ENCODE measurements at places on chromosomes 13 and 19.
A peak's percentile ranks its signal among the peaks of the same experiment; 100 is the strongest.

DNA sequence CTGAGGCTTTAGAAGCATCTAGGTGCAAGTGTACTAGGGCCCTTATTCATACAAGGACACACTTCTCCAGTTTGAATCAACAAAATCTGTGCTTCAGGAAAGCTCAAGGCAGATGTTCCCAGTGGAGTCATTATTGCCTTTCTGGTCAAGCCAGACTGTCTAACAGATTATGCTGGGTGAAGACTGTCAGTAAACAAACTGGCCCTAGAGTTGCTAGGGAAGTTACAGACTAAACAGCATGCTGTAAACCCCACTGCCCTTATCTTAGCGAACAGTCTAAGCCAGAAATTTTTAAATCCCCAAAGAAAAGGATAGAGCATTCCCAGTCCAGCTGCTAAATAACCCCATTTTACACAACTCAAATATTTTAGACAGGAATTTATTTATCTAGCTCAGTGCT lies 1701.3 kb upstream of the PRR20A start:
- DNase-seq: peak; percentile 13

GRCh38 chr13:98206946-98207345 lies 29.9 kb upstream of the RNF113B start:
- DNase-seq: peak; percentile 51

GRCh38 chr13:89627996-89628395 lies 1719.5 kb upstream of the MIR17HG start:
- DNase-seq: no peak

DNA sequence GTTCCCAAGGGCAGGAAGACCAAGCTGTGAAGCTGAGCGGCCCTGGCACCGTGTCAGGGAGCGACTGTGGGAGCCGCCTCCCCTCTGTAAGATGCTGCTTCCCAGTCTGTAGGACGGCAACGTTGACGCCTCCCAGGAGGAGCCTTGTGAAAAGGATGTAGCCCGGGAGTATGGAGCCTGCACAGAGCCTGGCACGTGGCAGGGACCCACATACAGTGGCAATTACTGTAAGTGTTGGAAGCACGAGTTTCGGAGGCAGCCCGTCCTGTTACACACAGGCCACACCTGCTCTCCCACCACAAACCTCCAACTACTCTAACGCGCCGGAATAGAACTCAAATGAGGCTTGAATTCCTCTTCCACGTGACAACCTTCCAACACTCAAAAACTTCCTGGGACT lies 6.6 kb downstream of the RAB20 start:
- no peak for DNase-seq

GRCh38 chr13:22800526-22801401 lies 380.0 kb upstream of the SGCG start:
- DNase-seq: no peak

GRCh38 chr13:20373861-20374260 lies 141.7 kb upstream of the GJB6 start:
- peak; percentile 40 for DNase-seq

DNA sequence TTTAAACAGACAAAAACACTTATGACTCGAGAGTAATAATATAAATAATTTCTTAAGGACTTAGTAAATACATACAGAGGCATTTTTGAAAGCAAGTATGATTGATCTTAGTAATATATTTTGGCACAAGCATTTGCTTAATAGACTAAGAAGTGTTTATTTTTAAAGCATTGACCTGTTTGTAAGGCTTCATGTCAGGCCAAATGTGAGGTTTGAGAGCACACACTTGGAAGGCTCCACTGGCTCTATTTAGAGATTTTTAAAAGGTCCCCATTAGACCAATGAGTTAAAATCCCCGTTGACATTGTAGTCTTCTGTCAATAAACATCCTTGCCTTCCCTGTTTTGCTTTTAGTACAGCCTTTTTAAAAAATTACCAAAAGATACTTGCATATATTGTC lies 50.4 kb downstream of the ATP8A2 start:
- DNase-seq: no peak

DNA sequence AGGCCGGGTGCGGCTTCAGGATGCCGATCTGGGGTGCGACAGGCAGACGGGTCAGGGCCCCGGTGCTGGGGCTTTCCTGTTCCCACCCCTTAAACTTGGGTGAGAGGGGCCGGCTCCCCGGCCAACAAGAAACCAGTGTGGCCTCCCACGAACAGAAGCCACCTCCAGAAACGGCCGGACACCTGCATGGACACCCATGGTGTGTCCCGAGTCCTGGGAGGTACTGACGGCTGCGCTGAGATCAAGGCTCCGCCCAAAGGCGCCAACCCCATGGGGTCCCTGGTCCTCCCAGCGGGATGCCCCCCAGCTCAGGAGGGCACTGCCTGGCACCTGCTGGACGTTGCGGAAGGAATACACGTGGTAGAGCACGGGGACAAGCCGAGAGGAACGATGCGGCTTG lies 11.5 kb downstream of the POLRMT start:
- DNase-seq: no peak

DNA sequence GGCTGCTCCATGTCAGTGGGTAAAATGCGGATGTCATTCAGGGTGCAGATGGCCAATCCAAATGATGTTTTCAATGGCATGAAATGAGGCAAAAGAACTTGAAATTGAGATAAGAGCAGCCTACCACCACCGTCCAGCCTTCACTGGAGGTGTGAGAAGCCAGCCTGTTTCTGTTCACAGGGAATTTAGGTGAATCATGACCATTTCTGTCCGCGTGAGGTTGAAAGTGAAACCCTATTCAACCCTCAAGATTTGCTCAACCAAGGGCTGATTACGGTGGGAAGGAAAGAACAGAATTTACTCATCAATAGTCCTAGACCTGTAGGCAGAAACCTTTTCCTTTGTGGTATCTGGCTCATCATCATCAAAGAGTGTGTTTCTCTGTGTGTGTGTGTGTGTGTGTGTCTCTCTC lies 370.7 kb downstream of the COG6 start:
- no peak for DNase-seq

GRCh38 chr13:29877456-29878078 lies 27.1 kb upstream of the UBL3 start:
- no peak for DNase-seq

DNA sequence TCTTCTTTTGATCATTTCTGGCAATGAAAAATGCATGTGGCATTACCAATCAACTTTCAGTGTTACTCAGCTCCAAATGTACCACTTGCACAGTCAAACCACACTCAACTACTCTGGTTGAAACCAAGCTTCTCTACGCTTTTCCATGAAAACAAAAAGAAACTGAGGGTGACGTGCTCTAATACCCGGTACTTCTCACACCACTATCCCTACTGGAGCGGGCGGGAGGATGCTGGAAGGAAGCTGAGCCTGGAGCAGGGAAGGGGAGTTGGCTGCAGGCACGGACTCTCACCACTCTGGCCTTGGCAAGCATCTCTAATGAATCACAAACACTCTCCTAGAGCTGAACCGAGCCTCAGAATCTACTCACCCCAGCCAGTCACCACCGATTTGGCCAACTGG lies 48.2 kb downstream of the STK24 start:
- no peak for DNase-seq

DNA sequence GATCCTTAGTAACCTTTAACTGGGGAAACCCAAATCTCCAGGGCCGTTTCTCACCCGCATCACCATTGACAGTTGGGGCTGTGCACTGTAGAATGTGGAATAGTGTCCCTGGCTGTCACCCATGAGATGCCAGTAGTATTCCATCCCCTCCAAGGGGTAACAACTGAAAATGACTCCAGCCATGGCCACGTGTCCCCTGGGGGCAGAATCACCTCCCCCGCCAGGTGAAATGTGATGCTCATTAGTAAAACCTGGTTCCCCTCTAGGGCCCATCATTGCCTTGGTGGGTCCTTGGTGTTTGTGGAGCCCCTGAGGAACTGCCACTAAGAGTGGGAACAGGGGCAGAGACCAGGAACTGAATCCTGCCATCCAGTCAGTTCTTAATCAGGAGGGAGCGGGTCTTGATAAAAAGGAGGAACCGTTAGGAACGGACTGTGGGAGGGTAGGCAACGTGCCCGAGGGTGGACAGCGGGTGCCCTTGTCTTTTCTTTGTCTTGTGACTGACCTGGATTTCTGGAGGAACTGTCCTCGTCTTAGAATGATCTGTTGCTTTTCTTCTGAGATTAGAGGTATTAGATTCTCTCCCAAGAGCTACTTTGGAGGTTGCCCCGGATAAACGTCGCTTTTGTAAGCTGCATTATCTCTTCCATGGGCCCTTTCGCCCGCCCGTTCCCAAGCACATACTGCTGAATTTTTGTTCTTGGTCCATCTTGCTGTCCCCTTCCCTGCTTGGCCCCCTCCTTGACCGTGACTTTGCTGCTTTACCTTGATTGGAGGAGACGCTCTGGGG lies 3.5 kb downstream of the MYO9B start:
- no peak for DNase-seq

DNA sequence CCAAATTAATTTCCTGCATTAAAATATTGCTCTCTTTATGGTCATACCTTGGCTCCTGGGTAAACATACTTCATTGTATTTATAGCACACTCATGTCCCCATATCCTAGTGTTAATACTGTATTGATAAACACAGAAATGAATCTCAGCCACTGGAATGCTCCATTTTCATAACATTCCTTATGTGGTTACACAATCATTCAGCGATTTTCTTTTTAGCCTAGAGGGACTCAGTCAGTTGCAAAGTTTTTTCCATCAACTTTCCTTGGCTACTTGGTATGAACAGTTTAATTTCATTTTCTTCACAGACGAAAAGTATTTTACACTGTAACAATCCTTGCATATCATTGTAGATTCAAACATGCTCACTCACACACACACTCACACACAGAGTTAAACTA lies 471.5 kb downstream of the FGF14 start:
- no peak for DNase-seq

DNA sequence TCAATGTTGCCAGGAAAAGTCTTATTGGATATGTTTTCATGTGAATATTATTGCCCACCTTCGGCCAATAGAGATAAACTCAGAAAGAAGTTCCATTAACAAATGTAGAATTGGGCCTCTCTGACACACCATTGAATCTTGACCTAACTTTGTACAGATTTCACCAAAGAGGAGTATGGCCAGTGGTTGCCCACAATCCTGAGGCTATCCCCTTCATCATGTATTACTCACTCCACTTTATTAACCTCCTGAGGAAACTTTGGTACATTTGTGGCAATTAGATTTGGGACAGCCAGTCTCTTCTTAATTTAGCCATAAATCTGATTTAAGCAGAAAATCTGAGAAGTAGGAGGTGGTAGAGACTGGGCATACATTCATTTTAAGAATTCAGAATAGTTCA lies 53.3 kb upstream of the POSTN start:
- DNase-seq: no peak

GRCh38 chr13:21032656-21033055 lies 28.7 kb downstream of the LATS2 start:
- DNase-seq: no peak

GRCh38 chr19:17411801-17412200 lies 6.4 kb upstream of the BST2 start:
- no peak for DNase-seq

DNA sequence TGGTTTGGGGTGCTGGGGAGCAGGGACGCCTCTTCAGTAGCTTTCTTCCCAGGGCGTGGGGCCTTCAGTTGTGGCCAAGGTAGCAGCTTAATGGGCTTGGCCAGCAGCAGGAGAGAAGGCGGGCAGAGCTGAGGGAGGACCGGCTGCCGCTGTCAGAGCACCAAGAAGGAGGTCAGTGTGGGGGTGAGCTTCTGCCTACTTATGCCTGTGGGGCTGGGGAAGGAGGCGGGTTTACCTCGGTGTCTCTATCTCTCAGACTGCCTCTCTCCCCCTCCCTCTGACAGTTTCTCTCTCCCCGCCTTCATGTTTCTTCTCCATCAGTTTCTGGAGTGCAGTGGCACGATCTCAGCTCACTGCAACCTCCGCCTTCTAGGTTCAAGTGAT lies at the start of gene CAPN12:
TSS of gene CAPN12 (minus strand) at position 177 of the 384 bp plus-strand sequence. CDS start 309 bp downstream, outside the sequence.
- DNase-seq: no peak

- no peak for DNase-seq
These were observed 33.5 kb upstream of the IGSF23 start for GRCh38 chr19:44579663-44580365.

GRCh38 chr19:4423416-4424126 lies 21.1 kb downstream of the CHAF1A start:
- no peak for DNase-seq

- DNase-seq: no peak
These were observed 1.7 kb downstream of the ZNF264 start for GRCh38 chr19:57192993-57193392.

DNA sequence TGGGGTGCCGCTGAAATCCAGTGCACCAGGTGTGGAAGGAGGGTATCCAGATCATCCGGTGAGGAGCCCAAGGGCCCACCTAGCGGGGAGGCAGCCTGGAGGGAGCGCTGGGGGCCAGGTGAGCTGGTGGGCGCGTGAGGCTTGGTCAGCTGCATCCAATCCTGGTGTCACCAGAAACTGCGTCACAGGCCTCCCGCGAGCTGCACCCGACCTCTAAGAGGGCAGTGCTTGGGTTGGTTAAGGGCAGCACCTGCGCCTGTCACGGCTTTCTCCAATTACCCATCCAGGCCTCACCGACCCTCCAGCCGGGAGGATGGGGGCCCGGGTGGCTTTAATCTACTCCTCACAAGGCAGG lies 284 bp downstream of the RNF17 start:
- DNase-seq: no peak

GRCh38 chr19:13938301-13939064 lies at the start of gene PODNL1:
PODNL1 (minus strand) TSS chr19:13938417; CDS start chr19:13938181, 236 bp downstream.
- DNase-seq: no peak

DNA sequence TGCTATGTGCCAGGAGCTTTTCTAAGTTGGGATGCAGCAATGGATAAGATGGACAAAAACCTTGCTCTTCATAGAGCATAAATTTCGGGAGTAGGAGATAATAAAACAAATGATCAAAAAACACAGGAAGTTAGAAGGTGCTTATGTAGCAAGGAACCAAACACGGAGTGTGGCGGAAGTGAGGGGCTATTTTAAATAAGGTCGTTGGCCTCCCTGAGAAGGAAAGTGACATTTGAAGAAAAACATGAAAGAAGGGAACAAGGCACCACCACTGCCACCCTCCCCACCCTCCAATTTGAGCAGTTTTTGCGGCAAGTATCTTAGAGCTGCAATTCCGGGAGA lies 3.2 kb upstream of the GSX1 start:
- no peak for DNase-seq

GRCh38 chr19:43481701-43482100 lies 16.3 kb upstream of the LYPD3 start:
- DNase-seq: no peak

GRCh38 chr13:100349594-100349993 lies 239.0 kb downstream of the GGACT start:
- DNase-seq: no peak

- no peak for DNase-seq
These were observed 60.3 kb downstream of the SLC7A9 start for GRCh38 chr19:32809254-32809653.

GRCh38 chr13:97492257-97492656 lies 58.3 kb downstream of the RAP2A start:
- DNase-seq: no peak

Measured in skin of body (tissue), 3 donors.